ENCODE measurements at places on chromosomes 13 and 19. TPM values are rescaled to one million over a fixed set of nuclear protein-coding genes. Genes with fewer than 3 reads are reported as not detected.

DNA sequence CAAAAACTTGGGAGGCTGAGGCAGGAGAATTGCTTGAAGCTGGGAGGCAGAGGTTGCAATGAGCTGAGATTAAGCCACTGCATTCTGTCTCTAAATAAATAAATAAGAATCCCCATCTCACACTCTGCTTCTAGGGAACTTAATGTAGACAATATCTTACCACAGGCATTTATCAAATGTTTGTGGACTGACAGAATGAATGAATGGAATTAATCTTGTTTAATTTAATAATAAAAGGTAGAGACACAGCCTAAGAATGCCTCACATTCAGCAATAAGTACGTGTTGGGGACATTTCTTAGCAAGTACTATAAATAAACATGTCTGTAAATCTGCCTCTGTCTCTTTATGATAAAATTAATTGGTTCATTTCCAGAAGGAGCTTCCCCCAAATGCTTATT is 36.2 kb upstream of the RBM26 start:
- DNase-seq: no peak
- H3K36me3 ChIP-seq: no peaks in the 10 kb centered on the region
- H3K4me3 ChIP-seq: no peak overlapping the region

DNA sequence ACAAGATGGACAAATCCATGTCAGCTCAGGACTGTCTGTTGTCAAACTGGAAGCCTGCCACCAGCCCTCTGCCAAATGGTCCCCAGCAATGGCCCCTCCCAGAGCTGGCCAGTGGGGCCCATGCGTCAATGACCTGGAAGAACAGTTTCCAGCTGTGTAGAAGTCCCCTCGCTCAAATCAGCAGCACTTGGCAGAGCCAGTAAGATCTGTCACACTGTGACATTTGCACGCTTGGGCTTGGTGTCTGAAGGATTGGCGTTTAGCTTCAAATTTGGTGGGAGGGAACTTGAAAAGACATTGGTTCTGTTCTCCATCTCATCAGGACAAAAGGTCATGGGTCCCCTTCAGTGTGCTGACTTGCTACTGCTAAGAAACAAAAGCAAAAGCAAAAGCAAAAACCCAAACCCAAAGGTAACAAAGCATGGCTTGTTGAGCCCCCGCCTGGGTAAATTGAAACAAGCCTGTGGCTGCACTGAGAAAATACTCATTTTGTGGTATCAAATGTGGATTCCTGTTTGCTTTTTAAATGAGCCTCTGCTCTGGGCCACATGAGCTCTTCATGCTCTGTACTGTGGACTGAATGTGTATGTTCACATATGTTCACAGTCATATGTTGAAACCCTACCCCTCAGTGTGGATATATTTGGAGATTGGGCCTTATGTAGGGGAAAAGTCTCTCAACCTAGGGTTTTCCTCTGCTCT is 253.6 kb upstream of the MAB21L1 start:
- H3K4me3 ChIP-seq: no peak overlapping the region
- no peak for DNase-seq
- H3K27me3 ChIP-seq: no peaks in the 10 kb centered on the region
- H3K27ac ChIP-seq: no peak overlapping the region
- no peaks in the 10 kb centered on the region for H3K36me3 ChIP-seq
- H3K4me1 ChIP-seq: no peaks in the 10 kb centered on the region

- no peaks in the 10 kb centered on the region for H3K27me3 ChIP-seq
- H3K27ac ChIP-seq: no peak overlapping the region
- peak; percentile 64 for DNase-seq
- H3K36me3 ChIP-seq: no peaks in the 10 kb centered on the region
- no peak overlapping the region for H3K4me3 ChIP-seq
Observed at GRCh38 chr13:89749888-89750287, 1597.6 kb upstream of the MIR17HG start.

GRCh38 chr13:45747071-45747470 is 45.0 kb downstream of the CBY2 start:
- no peak overlapping the region for H3K27ac ChIP-seq
- no peaks in the 10 kb centered on the region for H3K4me1 ChIP-seq
- H3K27me3 ChIP-seq: no peaks in the 10 kb centered on the region
- H3K4me3 ChIP-seq: no peak overlapping the region
- no peaks in the 10 kb centered on the region for H3K36me3 ChIP-seq

- H3K36me3 ChIP-seq: no peaks in the 10 kb centered on the region
- no peak overlapping the region for H3K27ac ChIP-seq
- no peaks in the 10 kb centered on the region for H3K27me3 ChIP-seq
- H3K4me1 ChIP-seq: no peaks in the 10 kb centered on the region
- no peak overlapping the region for H3K4me3 ChIP-seq
Observed at GRCh38 chr19:35081201-35081600, 34.4 kb upstream of the FXYD3 start.

DNA sequence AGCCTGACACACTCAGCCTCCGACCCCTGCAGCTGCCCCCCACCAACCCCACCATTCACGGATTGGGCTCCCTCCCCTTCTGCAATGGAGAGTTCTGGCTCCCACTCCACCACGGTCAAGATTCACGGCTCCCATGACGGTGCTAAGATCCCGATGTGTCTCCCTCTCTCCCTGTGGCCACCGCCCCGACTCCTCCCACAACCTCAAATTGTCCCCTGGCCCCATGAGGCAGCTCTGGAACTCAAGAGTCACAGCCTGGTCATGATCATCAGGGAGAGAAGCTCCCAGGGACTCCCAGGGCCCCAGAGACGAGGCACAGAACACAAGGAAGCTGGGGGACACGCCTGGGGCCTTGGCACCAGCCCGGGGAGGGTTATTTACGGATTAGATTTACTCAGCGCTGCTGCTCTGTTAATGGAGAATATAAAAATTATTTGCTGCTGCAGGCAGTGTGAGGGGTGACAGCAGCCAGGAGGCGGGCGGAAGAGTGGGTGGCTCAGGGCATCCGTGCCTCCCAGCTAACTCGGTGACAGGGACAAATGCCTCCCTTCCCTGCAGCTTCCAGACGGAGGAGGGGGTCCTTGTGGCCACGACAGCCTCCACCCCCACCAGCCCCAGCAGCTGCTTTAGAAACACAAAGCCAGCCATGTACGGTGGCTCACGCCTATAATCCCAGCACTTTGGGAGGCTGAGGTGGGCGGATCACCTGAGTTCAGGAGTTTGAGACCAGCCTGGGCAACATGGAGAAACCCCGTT is 184.2 kb downstream of the PTPRS start:
- peaks cover 2% of the 10 kb centered on the region for H3K27me3 ChIP-seq
- H3K4me3 ChIP-seq: no peak overlapping the region
- H3K4me1 ChIP-seq: no peaks in the 10 kb centered on the region
- no peak for DNase-seq
- no peak overlapping the region for H3K27ac ChIP-seq
- H3K36me3 ChIP-seq: no peaks in the 10 kb centered on the region

- H3K4me3 ChIP-seq: no peak overlapping the region
- no peak for DNase-seq
- no peak overlapping the region for H3K27ac ChIP-seq
- H3K27me3 ChIP-seq: no peaks in the 10 kb centered on the region
- no peaks in the 10 kb centered on the region for H3K4me1 ChIP-seq
Observed at GRCh38 chr13:23203516-23203915, 22.7 kb downstream of the SGCG start.

DNA sequence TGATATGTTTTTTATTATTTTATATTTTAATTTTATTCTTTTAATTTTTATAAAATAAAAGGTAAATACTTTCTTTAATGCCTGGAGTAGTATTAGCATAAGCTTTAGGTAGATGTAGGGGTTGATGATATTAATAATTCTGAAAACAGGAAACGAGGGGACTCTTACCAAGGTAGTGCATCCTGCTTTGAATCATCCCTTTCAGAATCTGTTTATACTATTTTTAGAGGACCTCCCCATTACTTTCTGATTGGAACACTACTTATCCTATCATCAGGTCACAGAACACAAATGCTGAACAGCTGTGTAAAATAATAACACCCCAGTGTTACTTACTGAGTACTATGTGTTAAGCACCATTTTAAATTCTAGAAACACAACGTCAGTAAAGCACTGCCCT is 27.3 kb downstream of the COG6 start:
- no peak for DNase-seq
- H3K4me3 ChIP-seq: no peak overlapping the region
- peaks cover 5% of the 10 kb centered on the region for H3K36me3 ChIP-seq

DNA sequence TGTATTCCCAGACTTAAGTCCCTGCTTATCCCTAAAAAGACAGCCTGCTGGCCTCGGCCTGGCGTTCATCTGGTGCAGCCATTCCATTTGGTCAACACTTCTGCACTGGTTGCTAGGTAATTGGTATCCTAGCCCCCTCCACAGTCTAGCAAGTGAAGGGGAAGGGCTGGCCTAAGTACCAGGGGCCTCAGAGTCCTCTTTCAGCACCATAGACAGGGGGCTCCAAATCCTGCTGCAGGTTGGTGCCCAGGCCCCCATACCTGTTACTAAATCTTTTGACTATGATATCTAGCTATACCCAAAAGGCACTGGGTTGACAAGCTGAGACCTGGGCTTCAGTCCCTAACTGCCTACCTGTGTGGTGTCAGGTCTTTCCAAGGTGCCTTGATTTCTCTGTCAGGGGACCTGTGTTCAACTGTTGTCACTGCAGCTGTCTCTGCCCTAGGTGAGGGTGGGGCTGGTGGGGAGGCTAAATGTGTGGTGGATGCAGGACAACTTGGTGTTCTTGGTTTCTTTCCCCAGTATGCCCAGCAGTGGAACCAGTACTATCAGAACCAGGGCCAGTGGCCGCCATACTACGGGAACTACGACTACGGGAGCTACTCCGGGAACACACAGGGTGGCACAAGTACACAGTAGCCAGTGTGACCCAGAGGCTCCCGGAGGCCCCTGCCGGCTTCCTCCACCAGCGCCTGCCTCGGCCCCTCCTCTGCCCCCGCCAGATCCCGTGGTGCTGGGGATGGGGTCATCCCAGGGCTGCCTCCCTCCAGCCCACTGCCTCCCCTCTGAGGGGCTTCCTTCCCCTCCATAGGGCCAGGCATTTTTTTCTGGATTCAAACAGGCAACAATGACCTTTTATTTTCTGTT is 3.8 kb upstream of the CCDC97 start:
- no peak for DNase-seq
- peaks cover 41% of the 10 kb centered on the region for H3K4me1 ChIP-seq
- H3K36me3 ChIP-seq: peaks cover 24% of the 10 kb centered on the region

DNA sequence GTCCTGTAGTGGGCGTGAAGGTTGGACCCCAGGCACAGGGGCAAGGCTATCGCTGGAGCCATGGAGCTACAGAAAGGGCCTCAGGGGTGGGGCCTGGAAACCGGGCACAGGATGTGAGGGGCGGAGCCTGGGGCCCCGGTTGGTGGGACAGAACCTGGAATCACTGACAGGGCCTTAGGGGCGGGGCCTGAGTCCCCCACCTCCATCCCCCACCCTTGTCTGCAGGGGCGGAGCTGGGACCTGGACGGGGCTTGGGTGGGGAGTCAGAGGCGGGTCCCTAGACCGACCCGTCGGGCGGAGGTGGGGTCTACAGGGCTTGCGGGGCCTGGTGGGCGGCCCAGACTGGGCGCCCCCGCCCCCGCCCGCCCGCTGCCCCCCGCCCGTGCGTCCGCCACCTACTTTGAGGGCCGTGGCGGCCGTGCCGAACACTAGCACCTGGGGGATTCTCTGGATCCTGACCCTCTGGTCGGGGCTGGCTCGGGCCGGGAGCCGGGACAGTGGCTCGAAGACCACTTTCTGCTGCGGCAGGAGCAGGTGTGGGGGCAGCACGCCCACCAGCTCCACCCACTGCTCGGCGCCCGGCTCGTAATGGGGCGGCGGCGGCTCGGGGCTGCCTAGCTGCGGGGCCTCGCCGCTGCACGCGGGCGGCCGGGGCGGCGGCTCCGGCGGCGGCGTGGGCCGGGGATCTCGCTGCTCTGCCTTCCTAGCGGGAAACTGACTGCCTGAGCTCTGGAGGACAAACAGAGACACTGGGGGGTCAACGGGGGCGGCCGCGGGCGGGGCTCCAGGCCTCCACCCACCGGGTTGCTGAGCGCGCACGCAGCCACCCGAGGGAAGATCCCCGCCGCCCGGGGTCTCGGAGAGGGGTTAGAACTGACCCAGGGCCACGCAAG is 26.3 kb downstream of the DCAF15 start:
- no peak overlapping the region for H3K27ac ChIP-seq
- DNase-seq: peak; percentile 59
- H3K27me3 ChIP-seq: no peaks in the 10 kb centered on the region
- H3K4me3 ChIP-seq: peak overlapping the region; percentile 22
- H3K4me1 ChIP-seq: peaks cover 9% of the 10 kb centered on the region

- H3K4me3 ChIP-seq: no peak overlapping the region
- H3K36me3 ChIP-seq: no peaks in the 10 kb centered on the region
- H3K27me3 ChIP-seq: no peaks in the 10 kb centered on the region
- no peak overlapping the region for H3K27ac ChIP-seq
- DNase-seq: no peak
Observed at GRCh38 chr13:34546344-34547250, 395.5 kb upstream of the NBEA start.

GRCh38 chr13:39765801-39766463 is 110.5 kb downstream of the COG6 start:
- H3K27ac ChIP-seq: no peak overlapping the region
- peak; percentile 61 for DNase-seq
- H3K4me3 ChIP-seq: no peak overlapping the region
- H3K4me1 ChIP-seq: no peaks in the 10 kb centered on the region

- H3K36me3 ChIP-seq: no peaks in the 10 kb centered on the region
- no peak overlapping the region for H3K27ac ChIP-seq
- H3K4me1 ChIP-seq: peaks cover 4% of the 10 kb centered on the region
- H3K4me3 ChIP-seq: no peak overlapping the region
- H3K27me3 ChIP-seq: no peaks in the 10 kb centered on the region
- DNase-seq: no peak
Observed at GRCh38 chr13:45167611-45168554, 33.0 kb downstream of the KCTD4 start.

- H3K4me3 ChIP-seq: no peak overlapping the region
- no peaks in the 10 kb centered on the region for H3K36me3 ChIP-seq
- peaks cover 13% of the 10 kb centered on the region for H3K4me1 ChIP-seq
Observed at GRCh38 chr13:39457274-39457673, 145.7 kb downstream of the LHFPL6 start.

GRCh38 chr13:112617754-112618375 is 29.9 kb upstream of the TUBGCP3 start:
- DNase-seq: no peak
- no peaks in the 10 kb centered on the region for H3K36me3 ChIP-seq
- H3K27me3 ChIP-seq: no peaks in the 10 kb centered on the region
- H3K4me3 ChIP-seq: no peak overlapping the region
- H3K4me1 ChIP-seq: no peaks in the 10 kb centered on the region

GPR4 gene
- 30.3 TPM for total RNA-seq

CYP2F1 gene
- total RNA-seq: not detected

CEACAM20 gene
- not detected for total RNA-seq

EPSTI1 gene
- 3.1 TPM for total RNA-seq

NCR1 gene
- not detected for total RNA-seq

FCHO1 gene
- total RNA-seq: 1.6 TPM

LRG1 gene
- total RNA-seq: 0.31 TPM
